Jurkat, Clone E6-1 (cell line): ENCODE measurements at places on chromosomes 4 and X.

DNA sequence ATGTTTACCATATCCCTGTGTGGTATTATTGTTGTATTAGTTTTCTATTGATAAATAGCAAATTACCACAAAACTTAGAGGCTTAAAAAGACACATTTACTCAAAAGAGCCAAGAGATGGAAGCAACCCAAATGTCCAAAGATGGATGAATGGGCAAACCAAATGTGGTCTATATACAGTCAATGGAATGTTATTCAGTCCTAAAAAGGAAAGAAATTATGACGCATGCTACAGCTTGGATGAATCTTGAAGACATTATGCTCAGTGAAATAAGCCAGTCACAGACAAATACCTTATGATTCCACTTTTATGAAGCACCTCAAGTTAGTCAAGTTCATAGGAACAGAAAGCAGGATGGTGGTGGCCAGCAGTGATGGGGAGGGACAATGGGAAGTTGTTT is 144.7 kb downstream of the QDPR start:
- no peak for DNase-seq

DNA sequence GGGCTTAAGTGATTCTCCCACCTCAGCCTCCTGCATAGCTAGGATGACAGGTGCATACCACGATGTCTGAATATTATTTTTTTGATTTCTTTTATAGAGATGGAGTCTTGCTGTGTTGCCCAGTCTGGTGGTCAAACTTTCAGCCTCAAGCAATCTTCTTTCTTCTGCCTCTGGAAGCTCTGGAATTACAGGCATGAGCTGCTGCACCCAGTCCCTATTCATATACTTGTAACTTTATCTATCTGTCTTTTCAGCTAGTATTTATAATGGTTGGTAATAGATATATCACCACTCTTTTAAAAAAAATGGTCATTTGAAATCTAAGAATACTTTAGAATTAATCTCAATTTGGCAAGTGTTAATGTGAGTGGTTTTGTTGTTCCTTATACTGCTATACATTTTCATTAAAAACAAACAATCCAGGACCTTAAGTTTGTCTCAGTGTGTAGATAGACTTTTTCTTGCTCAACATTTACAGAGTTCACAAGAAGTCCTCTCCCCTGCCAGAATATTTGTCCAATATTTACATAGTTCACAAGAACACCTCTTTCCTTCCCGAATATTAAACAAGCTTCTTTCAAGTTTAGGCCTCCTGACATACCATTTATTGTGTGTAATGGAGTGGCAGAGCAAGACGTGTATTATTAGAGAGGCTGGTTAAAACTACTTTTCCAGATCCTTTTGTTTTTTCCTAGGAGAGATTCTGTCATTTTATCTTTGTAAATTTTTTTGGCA is 1197.4 kb upstream of the ADGRL3 start:
- DNase-seq, result no peak

GRCh38 chrX:124467202-124467601 is 120.8 kb downstream of the SH2D1A start:
- DNase-seq, result no peak

DNA sequence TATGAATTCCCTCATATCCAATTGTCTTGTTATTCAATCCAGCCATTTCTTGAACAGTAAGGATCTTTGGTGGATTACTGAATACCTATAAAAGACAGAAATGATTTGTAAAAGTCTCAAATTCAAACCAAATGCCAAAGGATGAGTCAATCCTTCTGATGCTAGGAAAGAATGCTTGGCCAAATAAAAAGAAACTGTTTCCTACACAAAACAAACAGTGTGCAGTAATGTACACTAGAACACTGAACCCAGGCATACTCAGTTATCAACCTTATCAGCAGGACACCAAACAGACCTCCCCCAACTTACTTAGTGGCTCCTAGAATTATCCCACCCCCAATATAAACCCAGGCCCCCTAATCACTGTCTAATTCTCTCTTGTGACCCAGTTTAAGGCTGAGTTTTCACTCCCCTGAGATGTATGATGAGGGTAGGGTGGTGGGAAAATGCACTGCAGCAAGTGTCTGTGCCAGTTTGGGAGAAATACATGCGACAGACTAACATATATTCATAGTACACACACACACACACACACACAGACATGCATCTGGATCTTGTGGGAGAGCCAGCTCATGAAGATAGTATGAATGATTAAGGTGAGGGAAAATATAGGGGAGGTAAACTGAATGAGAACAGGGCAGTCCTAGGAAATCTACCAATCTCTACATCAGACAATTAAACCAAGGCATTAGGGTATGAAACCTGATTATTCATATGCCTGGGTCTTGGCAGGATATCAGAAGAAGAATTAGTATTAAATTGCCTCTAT is 35.0 kb downstream of the CLDN2 start:
- no peak for DNase-seq

- no peak for DNase-seq
Observed at GRCh38 chr4:169039251-169039954, 29.3 kb upstream of the CBR4 start.

DNA sequence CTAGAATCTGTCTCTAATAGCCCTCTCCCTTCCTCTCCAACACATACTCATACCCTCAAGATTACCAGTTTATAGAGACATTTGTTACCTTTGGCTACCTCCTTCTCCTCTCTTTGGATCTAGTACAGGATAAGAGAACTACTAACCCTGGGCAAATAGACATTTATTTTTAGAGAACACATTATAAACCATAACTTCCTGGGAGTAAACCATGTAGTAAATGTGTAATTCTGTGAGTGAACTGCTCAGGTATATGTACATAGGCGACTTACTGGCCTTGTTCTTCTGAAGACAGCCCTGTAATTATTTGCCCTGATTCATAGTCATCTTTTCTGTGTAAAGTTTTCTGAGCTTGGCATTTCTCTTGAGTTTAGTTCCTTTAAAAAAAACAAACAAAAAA is 94.2 kb downstream of the KDM6A start:
- no peak for DNase-seq

DNA sequence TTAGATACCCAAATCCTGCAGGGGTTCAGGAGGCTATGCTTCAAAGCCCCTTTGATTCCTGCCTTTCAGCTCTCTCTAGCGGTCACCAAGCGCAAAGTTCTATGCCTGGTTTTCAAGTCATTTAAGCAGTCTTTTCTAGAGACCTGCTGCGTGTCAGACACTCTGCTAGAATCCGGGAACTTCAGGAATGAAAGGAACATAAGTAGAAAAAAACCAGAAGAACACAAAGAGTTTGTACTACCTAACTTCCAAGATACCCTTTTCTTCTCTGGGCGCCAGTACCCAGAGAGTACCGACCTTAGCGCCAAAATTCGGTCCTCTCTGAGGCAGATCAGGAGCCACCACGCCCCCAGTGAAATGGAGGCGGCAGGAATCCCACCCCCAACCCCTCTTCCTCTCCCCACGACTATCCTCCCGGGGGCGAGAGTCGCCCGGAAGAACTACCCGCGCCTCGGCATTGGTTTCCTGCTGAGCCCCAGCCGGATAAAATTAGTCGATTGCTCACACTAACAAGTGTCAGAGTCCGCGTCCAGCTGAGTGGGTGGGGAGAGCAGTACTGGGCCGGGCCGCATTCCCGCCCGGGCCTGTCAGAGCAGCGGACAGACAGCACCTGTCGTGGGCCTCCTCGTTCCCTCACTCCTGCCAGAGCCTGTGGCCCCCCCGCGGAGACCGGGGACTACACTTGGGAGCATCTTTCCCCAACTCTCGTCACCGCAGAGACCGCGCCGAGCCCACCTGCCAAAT is 78.8 kb downstream of the RLIM start:
- peak; percentile 32 for DNase-seq

DNA sequence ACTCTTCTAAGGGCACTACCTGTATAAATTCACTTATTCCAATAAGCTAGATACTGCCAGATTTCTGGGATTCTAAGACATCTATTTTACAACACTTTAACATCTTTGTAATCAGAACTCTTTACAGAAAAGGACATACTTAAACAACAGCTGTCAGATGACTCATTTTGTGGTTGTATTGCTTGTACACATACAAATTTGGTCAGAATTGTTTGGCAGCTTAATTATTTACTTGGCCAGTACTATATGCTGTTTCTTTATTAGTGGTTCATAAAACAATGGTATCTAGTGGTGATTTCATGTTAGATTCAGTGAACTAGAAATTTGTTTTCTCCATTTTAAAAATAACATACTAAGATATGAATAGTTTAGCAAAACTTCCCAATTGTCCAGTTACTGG is 27.2 kb downstream of the PALLD start:
- no peak for DNase-seq

GRCh38 chr4:17788956-17789355 is 7.5 kb upstream of the FAM184B start:
- no peak for DNase-seq

DNA sequence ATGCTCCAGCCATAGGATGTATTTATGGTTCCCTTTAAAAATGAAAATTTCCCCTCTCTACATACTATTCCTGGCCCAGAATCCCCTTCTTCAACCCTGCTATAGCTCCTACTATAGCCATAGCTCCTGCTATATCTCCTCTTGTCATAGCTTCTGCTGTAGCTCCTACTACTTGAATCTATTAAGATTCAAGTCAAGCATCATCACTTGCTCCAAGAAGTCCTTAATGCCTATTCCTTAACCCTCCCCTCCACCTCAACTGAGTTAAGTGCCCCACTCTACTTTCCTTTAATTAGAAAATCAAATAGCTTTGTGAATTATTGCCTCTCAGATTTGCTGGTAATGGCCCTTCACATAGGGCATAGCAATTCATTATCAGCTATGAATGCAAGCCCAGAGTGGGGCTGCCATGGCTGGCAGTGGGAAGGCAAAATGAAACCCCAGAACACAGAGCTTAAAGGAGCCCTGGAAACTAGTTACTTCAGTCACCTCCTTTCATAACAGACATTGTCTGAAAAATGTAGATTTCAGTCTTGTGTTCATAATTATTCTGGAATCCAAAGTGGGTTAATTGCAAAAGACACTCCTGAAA is 15.4 kb downstream of the OCIAD2 start:
- DNase-seq, result no peak

- no peak for DNase-seq
Observed at GRCh38 chrX:134603806-134604700, 54.2 kb downstream of the PLAC1 start.

DNA sequence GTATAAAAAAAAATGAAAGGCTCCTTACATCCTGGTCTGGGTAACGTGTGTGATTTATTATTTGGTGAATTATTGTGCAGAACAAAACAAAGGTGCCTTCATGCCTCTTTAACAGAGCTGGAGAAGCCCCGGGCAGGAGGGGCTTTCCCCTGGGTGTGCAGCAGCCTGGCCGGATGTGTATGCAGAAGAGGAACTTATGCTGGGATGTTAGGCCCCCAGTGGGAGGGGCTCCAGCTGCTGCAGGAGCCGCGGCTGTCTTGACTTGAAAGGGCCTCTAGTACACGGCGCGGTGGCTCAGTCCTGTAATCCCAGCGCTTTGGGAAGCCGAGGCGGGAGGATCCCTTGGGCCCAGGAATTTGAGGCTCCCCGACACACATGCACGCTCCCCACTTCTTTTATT is 16.0 kb downstream of the CCNQ start:
- DNase-seq, result peak; percentile 62

- peak; percentile 49 for DNase-seq
Observed at GRCh38 chr4:38782452-38783108, at the start of gene TLR10. Gene TLR10 (minus strand): TSS chr4:38782990. CDS start chr4:38775590, 7,400 bp downstream.

DNA sequence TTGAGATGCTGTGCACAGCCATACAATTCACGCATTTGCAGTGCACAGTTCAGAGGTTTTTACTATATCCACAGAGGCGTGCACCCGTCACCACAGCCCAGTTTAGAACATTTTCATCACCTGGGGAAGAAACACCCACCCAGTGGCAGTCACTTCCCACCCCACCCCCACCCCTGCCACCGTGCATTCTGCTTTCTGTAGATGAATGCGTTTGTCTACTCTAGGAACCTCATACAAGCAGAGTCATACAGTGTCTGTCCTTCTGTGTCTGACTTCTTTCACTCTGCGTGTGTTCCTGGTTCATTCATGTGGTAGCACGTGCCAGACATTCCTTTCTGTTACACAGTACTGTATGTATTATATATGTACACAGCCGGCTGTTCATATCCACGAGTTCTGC is 122.8 kb downstream of the TBL1X start:
- DNase-seq, result no peak

- no peak for DNase-seq
Observed at GRCh38 chr4:2330091-2331042, 68.5 kb upstream of the MXD4 start.

DNA sequence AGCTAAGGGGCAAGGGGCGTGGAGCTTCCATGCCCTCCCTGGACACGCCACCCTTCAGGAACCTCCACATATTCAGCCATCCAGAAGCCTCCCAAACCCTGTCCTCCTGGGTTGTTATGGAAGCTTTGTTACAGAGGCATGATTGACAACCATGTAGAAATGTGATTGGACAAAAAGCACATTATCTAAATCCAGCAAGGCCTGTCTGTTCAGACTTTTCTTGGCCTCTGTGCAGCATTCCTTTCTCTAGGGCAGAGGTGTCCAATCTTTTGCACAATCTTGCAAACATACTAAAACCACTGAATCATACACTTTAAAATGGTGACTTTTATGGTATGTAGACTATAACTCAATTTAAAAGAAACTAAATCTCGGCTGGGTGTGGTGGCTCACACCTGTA is 12.7 kb downstream of the STEEP1 start:
- DNase-seq, result no peak

- DNase-seq, result no peak
Observed at GRCh38 chrX:39158801-39159657, 357.8 kb downstream of the MID1IP1 start.

- no peak for DNase-seq
Observed at GRCh38 chr4:37732526-37733186, 46.5 kb upstream of the RELL1 start.

- no peak for DNase-seq
Observed at GRCh38 chrX:12378253-12378652, 240.0 kb downstream of the FRMPD4 start.

DNA sequence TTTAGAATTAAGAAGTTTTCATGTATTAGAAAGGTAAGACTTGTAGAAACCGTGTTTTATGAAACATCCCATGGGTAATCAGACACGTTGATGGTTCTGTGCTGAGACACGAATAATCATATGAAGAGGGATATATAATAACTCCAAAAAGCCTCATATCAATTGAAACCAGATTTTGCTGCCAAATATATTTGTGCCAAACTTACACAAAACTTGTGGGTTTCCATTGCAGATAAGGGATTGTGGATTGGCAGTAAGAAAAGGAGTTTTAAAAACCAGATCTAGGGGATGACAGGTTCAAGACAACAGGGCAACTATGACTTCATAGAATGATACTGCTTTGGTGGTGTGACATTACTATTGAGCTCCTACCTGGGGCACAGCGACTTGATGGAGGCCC is 616.1 kb downstream of the BCOR start:
- DNase-seq, result no peak

- no peak for DNase-seq
Observed at GRCh38 chr4:63708661-63709060, 700.6 kb downstream of the TECRL start.
